Suprapubic skin (tissue), 4 donors: ENCODE measurements at places on chromosomes 5 and 9.

DNA sequence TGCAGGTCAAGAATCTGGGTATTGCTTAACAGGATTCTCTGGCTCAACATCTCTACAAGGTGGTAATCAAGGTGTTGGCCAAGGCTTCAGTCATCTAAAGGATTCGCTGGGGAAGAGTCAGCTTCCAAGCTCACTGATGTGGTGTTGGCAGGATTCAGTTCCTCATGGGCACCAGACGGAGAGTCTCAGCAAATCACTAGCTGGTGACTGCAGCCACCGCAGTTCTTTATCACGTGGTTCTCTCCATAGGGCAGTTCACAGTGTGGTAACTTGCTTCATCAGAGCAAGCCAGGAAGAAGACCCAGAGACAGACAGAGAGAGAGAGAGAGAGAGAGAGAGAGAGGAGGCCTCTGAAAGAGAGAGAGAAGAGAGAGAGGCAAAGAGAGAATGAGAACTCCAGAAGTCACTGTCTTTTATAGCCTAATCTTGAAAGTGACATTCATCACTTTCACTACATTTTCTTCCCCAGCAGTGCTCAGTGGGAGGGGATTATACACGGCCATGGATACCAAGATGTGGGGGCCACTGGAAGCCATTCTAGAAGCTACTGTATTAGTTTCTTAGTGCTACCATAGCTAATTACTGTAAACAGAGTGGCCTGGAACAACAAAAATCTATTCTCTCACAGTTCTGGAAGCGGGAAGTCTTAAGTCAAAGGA, 109.2 kb upstream of the SMIM23 start:
- DNase-seq: no peak

- DNase-seq: peak; percentile 13
Observed at GRCh38 chr5:178389026-178389729, 156.6 kb upstream of the PHYKPL start.

DNA sequence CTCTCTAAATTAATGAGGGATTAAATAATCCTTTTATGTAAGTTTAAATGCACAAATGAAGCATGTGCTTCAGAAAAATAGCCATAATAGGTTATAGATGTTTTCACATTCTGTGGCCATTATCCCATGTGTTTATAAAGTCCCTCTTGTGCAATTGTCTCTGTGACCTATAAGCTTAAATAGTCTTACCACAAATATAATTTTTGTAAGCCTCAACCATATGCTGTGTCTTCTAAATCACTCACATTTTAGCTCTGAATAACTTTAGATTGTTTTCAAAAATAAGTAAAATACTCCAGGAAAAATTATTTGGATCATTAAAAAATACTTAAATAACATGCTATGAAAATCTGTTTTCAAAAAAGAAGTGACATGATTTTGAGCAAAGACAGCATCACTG, 1894.7 kb downstream of the MAT2B start:
- DNase-seq: no peak

DNA sequence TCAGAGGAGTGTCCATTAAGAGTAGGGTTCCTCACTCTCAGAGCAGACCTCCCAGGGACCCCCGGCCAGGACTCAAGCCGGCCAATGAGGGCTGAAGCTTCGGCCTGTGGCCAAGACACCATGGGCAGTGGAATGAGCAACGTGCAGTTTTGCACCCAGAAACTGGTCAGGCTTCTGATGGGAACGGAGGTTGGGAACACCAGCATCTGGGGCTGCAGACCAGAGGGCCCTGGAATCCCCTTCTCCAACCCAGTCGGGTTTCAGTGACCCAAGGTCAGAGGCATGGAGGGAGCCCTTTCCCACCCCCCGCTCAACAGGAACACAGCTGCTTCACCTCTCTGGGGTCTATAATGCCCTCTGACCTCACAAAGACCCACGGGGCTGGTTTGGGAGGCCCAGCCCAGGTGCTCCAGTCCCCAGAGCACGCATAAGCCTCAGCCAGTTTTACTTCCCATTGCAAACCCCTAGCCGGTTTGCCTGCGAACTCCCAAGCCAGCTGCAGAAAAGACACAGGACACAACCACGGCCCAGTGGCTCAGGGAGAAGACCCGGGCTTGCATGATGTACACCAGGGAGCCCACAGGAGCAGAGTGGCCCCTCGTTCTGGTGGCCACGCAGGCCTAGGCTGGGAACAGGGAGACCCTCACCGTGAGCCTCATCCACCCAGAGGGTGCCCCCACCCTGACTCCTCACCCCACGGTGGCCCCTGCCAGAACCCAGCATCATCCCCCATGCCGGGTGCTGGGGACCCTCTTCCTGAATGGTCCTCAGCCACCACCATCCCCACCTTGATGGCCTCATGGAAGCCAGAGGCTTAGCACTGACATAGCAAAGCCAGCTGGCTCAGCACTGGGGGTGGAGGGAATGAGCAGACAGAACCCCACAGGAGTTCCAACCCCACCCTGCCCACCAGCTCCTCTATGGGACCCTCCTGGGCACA, 30.6 kb downstream of the VAV2 start:
- DNase-seq: no peak

- no peak for DNase-seq
Observed at GRCh38 chr5:33725806-33726205, 166.0 kb downstream of the ADAMTS12 start.

GRCh38 chr5:143281226-143281625, 122.3 kb downstream of the NR3C1 start:
- no peak for DNase-seq

GRCh38 chr9:125681086-125681622, 25.9 kb downstream of the MAPKAP1 start:
- no peak for DNase-seq

GRCh38 chr5:16455668-16456067, 9.9 kb downstream of the ZNF622 start:
- DNase-seq: no peak

- DNase-seq: no peak
Observed at GRCh38 chr9:128104171-128104618, 23.3 kb downstream of the PTGES2 start.

- no peak for DNase-seq
Observed at GRCh38 chr5:366541-367357, 45.2 kb downstream of the AHRR start.

DNA sequence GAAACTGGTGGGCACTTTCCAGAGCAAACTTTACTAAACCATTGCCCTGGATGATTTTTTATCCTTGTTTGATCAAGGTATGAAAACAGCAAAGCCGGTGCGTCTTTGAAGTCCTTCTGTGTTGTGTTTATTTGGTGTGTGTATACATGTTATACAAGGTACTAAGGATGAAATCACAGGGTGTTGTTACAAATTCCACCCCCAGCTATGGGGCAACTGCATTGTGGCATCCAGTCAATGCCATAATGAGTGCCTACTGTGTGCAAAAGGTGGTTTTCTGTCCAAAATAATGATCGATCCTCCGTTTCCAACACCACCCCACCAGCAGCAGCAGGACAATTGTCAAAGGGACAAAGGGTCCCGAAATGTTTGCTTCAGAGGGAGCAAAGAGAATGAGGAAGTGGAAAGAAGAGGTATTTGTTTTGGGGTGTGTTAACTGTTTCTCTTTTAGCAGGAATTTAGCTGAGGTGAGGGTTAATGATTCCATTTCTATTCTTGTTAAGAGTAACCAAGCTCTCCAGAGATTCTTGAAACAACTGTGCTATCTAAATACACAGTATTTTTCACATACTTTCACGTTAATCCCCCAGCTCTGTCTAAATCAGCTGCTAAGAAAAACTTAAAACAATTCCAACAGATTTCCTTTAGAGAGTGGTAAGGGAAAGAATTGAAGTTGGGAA, 568.7 kb upstream of the KLF4 start:
- no peak for DNase-seq

DNA sequence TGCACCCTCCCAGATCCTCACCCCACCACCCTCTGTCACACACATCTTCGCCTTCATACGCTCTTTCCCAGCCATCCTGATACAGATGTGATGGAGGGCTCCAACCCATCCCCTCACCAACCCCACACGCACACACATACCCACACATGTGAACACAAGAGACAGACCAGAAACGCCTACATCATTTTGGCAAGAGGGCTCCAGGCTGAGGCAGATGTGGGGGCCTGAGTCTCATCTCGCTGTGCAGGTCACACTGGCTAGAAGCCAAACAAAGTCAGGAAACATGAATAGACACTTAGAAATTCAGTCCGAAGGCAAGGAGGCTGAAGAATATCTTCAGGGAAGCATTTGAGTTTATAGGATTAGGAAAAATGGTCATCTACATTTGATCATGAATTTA, 6.2 kb downstream of the PRDM12 start:
- DNase-seq: no peak

DNA sequence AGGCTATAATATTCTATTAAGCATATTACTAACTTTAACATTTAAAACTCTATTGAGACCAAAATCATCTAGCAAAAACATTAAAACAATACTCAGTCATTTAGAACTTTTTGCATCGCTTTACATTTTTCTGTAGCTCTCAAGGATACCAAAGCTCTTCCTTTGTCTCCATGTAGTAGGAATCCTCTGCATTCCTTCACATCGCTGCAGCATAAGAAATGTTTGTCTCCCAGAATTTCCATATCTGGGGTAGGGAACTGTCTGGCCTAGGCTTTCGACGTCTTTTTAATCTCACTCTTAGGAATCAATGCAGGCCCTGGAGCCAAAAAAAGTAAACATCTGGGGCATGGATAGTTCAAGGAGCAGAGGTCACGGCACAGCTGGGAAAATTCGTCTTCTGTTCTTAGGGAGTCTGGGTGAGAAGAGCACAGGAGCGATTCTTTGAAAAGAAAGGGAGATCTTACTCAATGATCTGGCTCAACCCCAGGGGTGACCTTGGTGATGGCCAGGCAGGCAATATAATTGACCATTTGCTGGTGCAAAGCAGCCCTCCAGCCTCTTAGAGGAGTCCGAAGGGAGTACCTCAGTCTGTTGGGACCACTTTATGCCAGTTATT, 23.2 kb upstream of the RAI14 start:
- no peak for DNase-seq

DNA sequence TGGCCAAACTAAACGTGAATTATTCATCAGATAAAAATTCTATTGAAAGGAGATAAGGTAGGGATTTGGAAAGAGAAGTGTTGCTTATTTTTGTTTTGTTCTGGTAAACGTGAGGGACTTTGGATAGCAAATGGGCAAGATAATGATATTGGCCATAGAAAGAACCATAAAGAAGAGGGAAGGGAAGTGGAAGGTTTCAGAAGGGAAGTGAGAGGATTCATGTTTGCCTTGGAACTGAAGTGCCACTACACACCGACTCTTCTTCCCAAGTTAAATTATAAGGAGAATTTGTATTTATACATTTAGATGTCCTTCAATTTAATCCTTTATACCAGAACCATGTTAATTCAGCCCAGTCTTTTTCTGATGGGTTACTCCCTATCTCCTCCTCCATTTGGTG, 42.1 kb upstream of the TAF11L2 start:
- DNase-seq: no peak

DNA sequence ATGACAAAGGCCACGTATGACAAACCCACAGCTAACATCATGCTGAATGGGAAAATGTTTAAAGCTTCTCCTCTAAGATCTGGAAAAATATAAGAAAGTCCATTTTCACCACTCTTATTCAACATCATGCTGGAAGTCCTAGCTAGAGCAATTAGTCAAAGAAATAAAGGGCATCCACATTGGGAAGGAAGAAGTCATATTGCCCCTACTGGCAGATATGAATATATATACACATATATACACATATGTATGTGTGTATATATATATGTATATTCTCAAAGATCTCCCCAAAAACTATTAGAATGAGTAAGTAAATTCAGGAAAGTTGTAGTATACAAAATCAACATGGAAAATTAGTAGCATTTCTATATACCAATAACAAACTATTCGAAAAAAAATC, 17.1 kb downstream of the APBA1 start:
- no peak for DNase-seq

GRCh38 chr5:135662061-135662481, 83.3 kb upstream of the CXCL14 start:
- DNase-seq: no peak

- DNase-seq: no peak
Observed at GRCh38 chr9:76101075-76101474, 210.6 kb downstream of the PCSK5 start.

- no peak for DNase-seq
Observed at GRCh38 chr5:110769000-110769681, 30.3 kb downstream of the SLC25A46 start.

GRCh38 chr9:13621872-13622564, 342.5 kb upstream of the MPDZ start:
- DNase-seq: no peak

DNA sequence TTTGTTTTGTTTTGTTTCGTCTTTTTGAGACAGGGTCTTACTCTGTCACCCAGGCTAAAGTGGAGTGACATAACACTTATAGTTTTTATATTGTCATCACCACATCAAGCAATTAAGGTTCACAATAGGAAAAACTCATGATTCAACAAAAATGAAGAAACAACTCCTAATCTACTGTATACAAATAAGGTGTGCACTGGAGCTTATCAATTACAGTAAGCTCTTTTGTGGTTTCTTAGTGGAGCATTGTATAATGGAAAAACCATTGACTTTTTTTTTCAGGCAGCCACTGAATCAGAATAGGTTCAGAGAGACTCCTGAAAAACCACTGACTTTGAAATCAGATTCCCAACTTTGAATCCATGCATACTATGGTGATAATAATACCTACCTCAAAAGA, 10.8 kb upstream of the PLIN2 start:
- DNase-seq: no peak

GRCh38 chr9:104992659-104993058, 64.7 kb upstream of the ABCA1 start:
- DNase-seq: no peak

DNA sequence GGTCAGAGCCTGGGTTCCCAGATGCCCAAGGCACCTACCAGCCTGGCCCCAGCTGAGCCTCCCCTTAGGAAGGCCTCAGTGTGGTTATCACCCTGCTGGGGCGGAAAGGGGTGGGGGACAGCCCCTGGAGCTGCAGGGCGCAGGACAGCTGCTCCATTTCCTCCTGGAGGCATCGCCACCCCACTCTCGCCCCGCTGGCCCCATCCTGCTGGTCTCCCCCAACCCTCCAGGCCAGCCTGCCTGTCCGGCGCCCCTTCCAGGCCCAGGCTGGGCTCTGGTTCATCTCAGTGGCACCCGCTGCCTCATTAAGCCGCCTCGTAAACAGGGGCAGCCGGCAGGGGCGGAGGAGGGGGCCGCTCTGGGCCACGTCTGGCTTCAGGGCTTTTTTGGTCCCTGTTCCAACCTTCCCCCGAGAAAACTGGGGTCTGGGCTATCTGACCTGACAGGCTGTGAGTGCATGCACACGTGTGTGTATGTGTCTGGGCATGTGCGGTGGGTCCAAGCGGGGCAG, 30.8 kb upstream of the ENHO start:
- no peak for DNase-seq

- DNase-seq: no peak
Observed at GRCh38 chr5:23930985-23931384, 423.6 kb downstream of the PRDM9 start.

- no peak for DNase-seq
Observed at GRCh38 chr5:110736753-110737152, 2.1 kb upstream of the SLC25A46 start.

DNA sequence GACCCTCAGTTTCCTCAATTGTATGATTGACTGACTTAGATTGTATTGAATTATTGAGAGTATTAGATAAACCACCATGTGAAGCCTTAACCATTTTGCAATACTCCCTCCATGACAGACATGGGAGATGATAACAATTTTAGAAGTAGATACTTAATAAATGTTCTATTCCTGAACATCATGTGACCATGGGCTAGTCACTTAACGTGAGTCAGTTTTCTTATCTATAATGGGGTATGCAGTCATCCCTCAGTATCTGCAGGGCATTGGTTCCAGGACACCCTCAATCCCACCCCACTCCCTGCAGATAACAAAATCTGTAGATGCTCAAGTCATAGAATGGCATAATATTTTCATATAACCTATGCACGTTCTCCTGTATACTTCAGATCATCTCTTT, 31.0 kb downstream of the SNX18 start:
- no peak for DNase-seq
